ENCODE measurements at places on chromosomes 7 and 10. TPM values are rescaled to one million over a fixed set of nuclear protein-coding genes. Genes with fewer than 3 reads are reported as not detected.
A peak's percentile ranks its signal among the peaks of the same experiment; 100 is the strongest.

- H3K4me1 ChIP-seq, result no peaks in the 10 kb centered on the region
- no peak for DNase-seq
- H3K36me3 ChIP-seq, result no peaks in the 10 kb centered on the region
Measured at GRCh38 chr7:106795084-106795876, 69.8 kb upstream of the PIK3CG start.

Gene WNT8B
- 0.40 TPM for total RNA-seq

GRCh38 chr10:75639736-75640135 is 208.3 kb downstream of the LRMDA start:
- no peaks in the 10 kb centered on the region for H3K36me3 ChIP-seq
- no peak overlapping the region for H3K4me3 ChIP-seq
- no peak for DNase-seq
- H3K27ac ChIP-seq, result no peak overlapping the region

- no peak overlapping the region for H3K27ac ChIP-seq
- no peak overlapping the region for H3K4me3 ChIP-seq
- no peak for DNase-seq
- no peaks in the 10 kb centered on the region for H3K36me3 ChIP-seq
- H3K4me1 ChIP-seq, result no peaks in the 10 kb centered on the region
Measured at GRCh38 chr10:36114141-36114540, 472.0 kb upstream of the FZD8 start.

Gene NPSR1
- total RNA-seq, result not detected

GRCh38 chr10:103470761-103471653 is 8.0 kb downstream of the CALHM3 start:
- peak; percentile 88 for DNase-seq
- peak overlapping the region; percentile 97 for H3K27ac ChIP-seq
- H3K36me3 ChIP-seq, result peaks cover 16% of the 10 kb centered on the region
- peak overlapping the region; percentile 60 for H3K4me3 ChIP-seq

DNA sequence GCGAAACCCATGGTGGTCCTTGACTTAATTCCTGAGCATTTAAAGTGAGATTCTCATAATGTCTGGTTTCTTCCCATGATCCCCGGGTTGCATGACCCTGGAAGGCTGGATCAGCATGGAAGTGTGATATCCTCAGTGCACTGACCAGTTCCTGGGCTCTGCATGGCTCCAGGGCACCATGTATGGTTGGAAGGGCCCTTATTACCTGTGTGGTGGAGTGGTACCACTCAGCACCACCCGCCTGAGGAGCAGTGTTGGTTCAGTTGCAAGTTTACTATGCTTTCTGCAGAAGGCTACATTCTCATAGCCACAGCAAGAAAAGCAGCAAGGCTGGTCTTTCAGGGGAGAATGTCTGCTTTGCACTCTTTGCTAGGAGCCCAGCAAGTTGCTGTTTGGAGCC is 325.7 kb upstream of the MKI67 start:
- H3K4me1 ChIP-seq, result no peaks in the 10 kb centered on the region
- H3K27ac ChIP-seq, result no peak overlapping the region
- H3K4me3 ChIP-seq, result no peak overlapping the region
- H3K36me3 ChIP-seq, result no peaks in the 10 kb centered on the region
- DNase-seq, result no peak

DNA sequence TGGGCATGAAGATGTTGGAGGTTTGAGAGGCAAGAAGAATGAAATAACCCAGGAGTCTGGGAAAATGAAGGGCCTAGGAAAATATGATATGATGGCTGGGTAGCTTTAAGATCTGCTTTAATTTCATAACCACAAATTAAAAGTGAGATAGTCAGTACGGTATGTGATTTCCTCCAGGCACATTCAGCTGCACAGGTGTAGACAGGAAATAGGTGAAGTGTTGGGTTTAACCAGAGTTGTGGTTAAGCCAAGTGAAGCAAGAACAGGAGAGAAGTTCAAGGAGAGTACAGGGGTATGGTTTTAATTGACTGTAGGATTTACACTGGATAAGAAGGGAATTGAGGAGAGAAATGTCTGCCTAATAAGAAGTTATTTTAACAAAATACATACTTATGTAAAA is 2.6 kb downstream of the PNLIPRP3 start:
- no peak for DNase-seq
- no peaks in the 10 kb centered on the region for H3K36me3 ChIP-seq
- peaks cover 2% of the 10 kb centered on the region for H3K27me3 ChIP-seq

DNA sequence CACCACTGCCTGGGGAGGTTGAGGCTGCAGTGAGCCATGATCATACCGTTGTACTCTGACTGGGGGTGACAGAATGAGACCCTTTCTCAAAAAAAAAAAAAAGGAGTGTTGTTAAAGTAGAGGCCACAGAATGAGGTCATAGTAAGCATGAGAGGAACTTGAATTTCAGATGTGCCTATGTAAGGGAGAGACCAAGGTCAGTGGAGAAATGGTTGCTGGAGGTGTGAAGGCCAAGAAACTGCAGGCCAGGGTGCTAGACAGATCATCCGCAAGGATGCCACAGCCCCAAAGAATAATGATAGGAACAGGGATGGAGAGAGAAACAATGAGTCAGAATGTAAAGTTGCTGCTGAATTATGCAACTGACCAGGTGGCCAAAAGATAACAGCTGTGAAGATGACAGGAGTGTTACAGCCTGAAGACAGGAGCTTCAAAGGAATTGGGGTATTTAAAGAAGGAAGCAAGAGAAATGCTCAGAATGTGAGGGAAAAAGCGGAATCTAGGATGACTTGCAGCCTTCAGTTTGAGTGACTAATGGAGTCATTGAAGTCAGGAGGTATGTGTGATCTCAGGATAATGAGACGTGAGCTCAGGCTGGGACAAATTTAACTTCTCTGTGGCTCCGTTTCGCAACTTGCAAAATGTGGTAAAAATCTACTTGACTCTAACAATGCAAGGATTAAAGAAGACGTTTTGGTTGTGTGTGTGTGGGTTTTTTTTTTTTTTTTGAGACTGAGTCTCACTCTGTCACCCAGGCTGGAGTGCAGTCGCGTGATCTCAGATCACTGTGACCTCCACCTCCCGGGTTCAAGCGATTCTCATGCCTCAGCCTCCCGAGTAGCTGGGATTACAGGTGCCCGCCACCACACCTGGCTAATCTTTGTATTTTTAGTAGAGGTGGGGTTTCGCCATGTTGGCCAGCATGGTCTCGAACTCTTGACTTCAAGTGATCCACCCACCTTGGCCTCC is 22.2 kb downstream of the TYW1B start:
- no peak for DNase-seq
- no peak overlapping the region for H3K4me3 ChIP-seq
- peaks cover 11% of the 10 kb centered on the region for H3K36me3 ChIP-seq
- no peaks in the 10 kb centered on the region for H3K4me1 ChIP-seq
- no peak overlapping the region for H3K27ac ChIP-seq

DNA sequence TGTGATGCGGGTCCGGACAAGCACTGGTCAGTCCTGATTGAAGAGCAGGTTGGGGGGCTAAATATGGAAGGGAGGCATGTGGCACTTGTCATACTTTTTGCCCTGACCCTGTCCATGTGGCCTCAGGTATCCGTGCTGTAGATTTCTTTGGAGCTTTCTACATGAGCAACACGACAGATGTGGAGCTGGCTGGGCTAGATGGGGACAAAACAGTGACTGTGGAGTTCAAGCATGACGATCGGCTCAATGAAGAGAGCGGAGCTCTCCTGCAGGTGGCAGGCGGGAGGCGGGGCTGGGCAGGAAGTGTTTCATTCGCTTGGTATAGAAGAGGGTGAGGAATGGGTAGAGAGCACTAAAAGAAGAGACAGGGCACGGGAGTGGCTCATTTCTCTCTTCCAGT is 13.0 kb upstream of the CHCHD1 start:
- H3K27ac ChIP-seq, result peak overlapping the region; percentile 28
- H3K36me3 ChIP-seq, result peaks cover 75% of the 10 kb centered on the region
- H3K27me3 ChIP-seq, result no peaks in the 10 kb centered on the region
- peak; percentile 80 for DNase-seq
- H3K4me3 ChIP-seq, result no peak overlapping the region

Gene PDE6C
- not detected for total RNA-seq

Gene TSPAN12
- not detected for total RNA-seq

DNA sequence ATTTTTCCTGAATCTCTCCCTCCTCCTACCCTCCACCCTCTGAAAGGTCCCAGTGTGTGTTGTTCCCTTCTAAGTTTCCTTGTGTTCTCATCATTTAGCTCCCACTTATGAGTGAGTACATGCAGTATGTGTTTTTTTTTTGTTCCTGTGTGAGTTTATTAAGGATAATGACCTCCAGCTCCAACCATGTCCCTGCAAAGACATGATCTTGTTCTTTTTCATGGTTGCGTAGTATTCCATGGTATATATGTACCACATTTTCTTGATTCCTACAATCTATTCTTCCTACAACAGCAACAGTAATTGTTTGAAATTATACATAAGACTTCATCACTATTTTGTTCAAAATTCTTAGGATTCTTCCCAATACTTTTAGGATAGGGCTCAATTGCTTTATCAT is 1117.8 kb downstream of the GATA3 start:
- peaks cover 16% of the 10 kb centered on the region for H3K4me1 ChIP-seq
- no peak for DNase-seq
- no peaks in the 10 kb centered on the region for H3K36me3 ChIP-seq
- H3K27ac ChIP-seq, result no peak overlapping the region
- no peaks in the 10 kb centered on the region for H3K27me3 ChIP-seq

Gene CYP17A1
- not detected for total RNA-seq

Gene CAMK1D
- 15.5 TPM for total RNA-seq

- H3K4me1 ChIP-seq, result no peaks in the 10 kb centered on the region
- no peak overlapping the region for H3K27ac ChIP-seq
- no peak overlapping the region for H3K4me3 ChIP-seq
- H3K27me3 ChIP-seq, result peaks cover 33% of the 10 kb centered on the region
- no peaks in the 10 kb centered on the region for H3K36me3 ChIP-seq
Measured at GRCh38 chr7:151883857-151884256, 6.9 kb upstream of the PRKAG2 start.

GRCh38 chr7:132055336-132056120 is 499.1 kb upstream of the PODXL start:
- H3K4me3 ChIP-seq, result no peak overlapping the region
- H3K4me1 ChIP-seq, result no peaks in the 10 kb centered on the region
- no peak for DNase-seq
- H3K27me3 ChIP-seq, result no peaks in the 10 kb centered on the region
- H3K36me3 ChIP-seq, result no peaks in the 10 kb centered on the region
- no peak overlapping the region for H3K27ac ChIP-seq

DNA sequence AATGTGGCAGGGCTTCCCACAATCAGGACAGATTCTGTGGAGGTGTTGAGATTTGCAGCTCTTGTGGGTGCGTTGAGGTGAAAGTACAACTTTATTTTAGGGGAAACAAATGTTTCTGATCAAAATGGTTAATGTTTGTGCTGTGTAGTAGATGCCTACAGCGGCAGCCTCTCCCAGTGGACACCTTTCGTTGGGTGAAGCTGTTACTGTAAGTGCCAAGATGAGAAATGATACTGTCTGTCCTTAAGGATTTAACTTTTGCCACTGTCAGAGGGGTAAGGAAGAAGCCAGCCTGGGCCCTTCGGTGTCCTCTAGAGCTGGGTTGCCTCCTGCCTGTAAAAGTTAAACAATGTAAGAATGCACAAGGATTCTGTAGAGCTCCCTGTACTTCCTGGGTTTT is 27.9 kb downstream of the DOCK1 start:
- no peak for DNase-seq
- no peak overlapping the region for H3K27ac ChIP-seq
- H3K4me1 ChIP-seq, result no peaks in the 10 kb centered on the region
- no peaks in the 10 kb centered on the region for H3K27me3 ChIP-seq

DNA sequence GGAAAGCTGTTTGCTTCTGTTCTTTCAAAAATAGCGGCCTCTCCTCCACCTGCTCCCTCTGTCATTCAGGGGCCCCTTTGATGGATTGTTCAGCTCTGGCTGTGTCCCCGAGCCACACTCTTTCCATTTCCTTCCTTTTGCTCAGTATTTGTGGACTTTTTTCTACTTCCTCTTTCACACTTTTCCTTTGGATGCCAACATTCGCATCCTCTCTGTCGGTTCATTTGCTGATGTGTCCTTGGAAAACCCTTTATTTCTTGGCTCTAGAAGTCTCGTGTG is 11.7 kb upstream of the PWWP2B start:
- DNase-seq, result no peak
- peaks cover 9% of the 10 kb centered on the region for H3K4me1 ChIP-seq
- H3K36me3 ChIP-seq, result no peaks in the 10 kb centered on the region
- H3K4me3 ChIP-seq, result no peak overlapping the region

DNA sequence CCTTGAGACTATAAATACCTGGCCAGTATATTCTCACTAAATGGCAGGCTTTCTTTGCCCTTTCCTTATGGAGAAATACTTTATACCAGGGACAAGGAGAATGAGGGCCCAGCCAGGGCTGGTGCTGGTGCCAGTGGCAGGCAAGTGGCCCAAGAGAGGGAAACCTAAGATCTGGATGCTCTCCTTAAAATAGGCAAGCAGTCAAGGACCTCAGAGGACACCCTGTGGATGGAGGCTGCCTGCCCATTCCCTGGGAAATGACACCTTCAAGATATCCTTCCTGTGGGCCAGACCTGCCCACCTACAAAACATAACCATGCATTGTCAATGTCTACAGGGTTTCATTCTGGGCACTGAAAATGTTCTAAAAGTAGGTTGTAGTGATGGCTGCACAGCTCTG is 29.1 kb downstream of the POLR3A start:
- H3K4me3 ChIP-seq, result no peak overlapping the region
- H3K27ac ChIP-seq, result no peak overlapping the region
- no peaks in the 10 kb centered on the region for H3K27me3 ChIP-seq

DNA sequence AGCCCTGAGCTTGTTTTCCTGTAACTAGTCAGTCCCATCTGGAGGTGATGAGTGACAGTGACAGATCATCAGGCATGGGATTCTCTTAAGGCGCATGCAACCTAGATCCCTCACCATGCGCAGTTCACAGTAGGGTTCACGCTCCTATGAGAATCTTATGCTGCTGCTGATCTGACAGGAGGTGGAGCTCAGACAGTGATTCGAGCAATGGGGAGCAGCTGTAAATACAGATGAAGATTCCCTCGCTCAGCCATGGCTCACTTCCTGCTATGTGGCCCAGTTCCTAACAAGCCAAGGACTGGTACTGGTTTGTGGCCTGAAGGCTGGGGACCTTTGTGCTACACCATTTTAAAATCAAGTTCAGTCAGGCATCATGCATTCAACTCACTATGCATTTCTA is 221.7 kb downstream of the KIAA1217 start:
- H3K27me3 ChIP-seq, result no peaks in the 10 kb centered on the region
- H3K4me3 ChIP-seq, result no peak overlapping the region
- H3K27ac ChIP-seq, result no peak overlapping the region

DNA sequence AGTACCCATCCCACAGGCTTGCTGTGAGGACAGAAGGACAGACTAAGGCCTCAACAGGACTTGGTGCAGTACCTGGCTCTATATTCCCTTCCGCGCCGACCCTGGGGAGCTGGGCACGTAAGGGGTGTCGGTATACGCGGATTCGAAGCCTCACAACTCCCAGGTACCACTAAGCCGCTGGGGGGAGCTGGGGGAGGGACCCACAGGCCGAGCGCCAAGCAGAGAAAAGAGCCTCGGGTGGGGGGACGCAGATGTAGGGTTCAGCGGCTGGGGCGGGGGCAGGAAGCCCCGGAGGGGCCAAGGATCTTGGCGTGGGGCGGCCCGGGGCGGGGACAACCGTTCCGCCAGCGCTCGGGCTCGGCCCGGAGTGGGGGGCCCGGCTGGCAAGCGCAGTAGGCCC is 126.4 kb upstream of the ZNF746 start:
- peaks cover 41% of the 10 kb centered on the region for H3K4me1 ChIP-seq
- H3K4me3 ChIP-seq, result peak overlapping the region; percentile 94
- DNase-seq, result peak; percentile 64
- peak overlapping the region; percentile 90 for H3K27ac ChIP-seq
- peaks cover 13% of the 10 kb centered on the region for H3K27me3 ChIP-seq

GRCh38 chr7:40747856-40748255 is 613.1 kb downstream of the SUGCT start:
- no peaks in the 10 kb centered on the region for H3K4me1 ChIP-seq
- no peak overlapping the region for H3K27ac ChIP-seq
- DNase-seq, result no peak
- no peaks in the 10 kb centered on the region for H3K27me3 ChIP-seq
- H3K36me3 ChIP-seq, result no peaks in the 10 kb centered on the region
- no peak overlapping the region for H3K4me3 ChIP-seq

All from activated CD4-positive, alpha-beta T cell treated with anti-CD3 and anti-CD28 coated beads, Interleukin-2, amount 10 ng/mL, durations not matched to agents 7 days and 5 days (primary cell).